ENCODE measurements at places on chromosomes 1 and 21.

GRCh38 chr21:45408801-45409261 lies 3.9 kb downstream of the COL18A1 start:
- DNase-seq: no peak

GRCh38 chr1:8312235-8313218 lies 5.4 kb upstream of the SLC45A1 start:
- DNase-seq: no peak

GRCh38 chr1:76657623-76658022 lies 209.7 kb upstream of the ST6GALNAC5 start:
- no peak for DNase-seq

DNA sequence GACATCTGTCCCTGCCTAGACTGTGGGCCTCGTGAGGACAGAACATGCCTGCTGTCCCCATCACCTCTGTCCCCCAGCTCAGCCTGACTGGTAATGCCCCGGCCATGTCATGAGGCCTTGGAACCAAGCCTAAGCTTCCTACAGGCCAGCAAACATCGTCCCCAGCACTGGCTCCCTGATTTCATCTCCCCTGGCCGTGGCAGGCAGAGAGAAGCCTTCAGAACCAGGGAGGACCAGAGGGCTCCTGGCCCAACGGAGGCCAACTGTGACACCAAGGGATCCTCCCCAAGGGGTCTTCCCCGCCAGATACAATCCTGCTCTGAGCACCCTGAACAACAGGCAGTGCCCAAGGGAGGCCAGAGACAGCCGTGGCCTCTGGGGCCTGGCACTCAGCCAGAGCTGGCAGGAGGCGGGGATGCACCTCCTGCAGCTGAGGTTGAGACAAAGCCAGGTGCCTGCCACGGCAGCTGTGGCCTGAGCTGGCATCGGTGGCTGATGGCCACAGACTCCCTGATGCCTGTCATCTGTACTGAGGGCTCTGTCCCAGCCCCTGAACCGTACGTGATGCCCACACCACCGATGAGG lies 9.9 kb upstream of the NPHP4 start:
- peak; percentile 67 for DNase-seq

DNA sequence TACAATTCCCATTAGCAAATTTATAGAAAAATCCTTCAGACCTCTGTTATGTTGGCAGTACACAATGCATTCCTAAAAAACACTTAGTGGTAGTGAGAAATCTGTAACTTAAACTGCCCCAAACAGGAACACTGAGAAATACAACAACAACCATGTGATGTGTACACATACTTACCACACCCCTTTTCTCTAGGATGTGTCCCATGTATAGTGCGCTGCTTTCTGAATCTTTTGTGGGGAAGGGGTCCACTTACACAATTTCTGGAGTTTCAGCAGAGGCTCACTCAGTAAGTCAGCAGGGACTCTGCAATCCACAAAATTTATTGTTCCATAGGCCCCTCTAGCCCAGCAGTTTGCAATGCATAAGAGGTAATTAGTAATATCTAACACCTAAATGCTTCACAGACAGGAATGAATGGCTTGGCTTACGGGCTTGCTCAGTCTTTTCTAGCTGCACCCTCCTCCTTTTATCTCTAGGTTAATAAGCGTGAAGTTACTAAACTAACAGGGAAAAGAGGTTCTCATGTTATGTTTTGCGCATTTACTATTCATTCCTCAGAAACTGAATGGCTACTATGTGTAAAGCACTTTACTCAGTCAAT lies 115.2 kb downstream of the TGFBR3 start:
- DNase-seq: no peak

DNA sequence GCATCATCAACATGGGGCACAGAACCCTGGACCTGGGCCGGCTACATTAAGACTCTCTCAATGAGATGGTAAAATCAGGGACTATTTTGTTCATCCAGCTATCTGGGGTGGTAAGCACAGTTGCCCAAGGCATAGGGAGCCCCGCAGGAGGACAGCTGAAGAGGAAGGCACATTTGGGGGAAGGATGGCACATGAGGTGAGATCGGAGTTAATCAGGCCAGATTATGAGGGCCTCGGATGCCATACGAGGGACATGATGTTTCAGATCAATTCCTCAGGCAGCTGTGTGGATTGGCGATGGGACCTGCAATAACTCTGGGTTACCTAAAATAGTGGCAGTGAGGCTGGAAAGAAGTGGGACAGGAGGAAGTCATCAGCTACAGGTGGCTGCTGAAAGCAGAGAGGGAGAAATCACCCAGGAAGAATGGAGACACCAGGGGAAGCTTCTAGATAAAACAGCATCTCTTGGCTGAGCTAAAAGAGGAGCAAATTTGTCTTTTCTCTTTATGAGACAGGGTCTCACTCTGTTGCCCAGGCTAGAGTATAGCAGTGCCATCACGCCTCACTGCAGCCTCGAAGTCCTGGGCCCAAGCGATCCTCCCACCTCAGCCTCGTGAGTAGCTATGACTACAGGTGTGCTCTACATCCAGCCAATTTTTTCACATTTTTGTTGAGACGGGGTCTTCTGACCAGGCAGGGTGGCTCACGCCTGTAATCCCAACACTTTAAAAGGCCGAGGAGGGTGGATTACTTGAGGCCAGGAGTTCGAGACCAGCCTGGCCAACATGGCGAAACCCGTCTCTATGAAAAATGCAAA lies 21.1 kb downstream of the TOMM20 start:
- DNase-seq: no peak

DNA sequence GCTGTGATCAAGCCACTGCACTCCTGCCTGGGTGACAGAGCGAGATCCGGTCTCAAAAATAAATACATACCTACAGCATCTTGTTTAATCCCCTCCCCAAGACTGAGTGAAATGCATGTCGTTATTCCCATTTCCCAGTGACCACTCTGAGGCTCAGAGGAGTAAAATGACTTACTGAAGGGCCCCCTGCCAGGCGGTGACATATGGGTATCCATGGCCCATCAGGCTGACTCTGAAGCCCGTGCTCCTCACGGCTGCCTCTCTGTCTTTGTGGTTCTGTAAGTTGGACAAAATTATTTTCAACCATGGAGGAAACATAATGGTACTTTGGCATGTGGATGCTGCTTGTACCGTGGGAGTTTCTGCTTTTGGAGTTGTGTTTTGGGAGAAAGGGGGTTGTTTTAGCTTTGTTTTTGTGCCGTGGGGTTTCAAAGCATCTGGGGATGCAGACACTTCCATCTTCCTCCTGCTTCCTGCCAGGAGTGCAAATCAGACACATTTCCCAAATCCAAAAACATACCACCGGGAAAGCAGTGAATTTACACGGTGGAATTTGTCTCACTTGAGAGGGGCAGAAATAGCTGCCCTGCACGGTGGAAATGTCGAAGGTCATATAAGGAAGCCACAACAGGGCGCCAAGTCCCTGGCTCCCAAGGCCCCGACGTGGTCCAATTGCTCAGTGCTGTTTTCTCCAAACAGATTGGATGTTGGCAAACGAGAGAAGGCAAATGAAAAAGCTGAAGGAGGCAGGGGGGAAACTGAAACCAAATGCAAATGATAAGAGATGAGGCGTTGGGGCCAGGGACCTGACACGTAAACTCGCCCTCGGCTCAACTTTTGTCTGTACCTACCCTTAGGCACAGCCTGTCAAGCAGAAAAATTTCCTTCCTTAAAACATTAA lies 17.1 kb upstream of the PINK1 start:
- DNase-seq: no peak

DNA sequence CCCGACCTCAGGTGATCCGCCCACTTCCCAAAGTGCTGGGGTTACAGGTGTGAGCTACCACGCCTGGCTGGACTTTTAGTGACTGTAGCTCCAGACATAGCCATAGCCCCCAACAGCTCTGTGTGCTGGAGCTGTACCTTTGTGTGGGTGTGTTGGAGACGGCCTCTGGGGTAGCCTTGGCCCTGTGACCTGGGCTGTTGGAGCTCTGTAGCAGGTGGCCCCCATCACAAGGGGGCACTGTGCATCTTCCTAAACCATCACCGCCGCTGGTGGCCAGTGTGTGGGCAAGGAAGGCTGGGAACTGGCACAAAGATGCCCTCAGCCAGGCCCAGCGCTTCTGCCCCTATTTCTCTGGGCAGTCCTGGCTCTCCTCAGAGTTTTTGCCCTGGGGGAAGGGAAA lies 38.4 kb upstream of the FOXO6 start:
- DNase-seq: peak; percentile 64

- DNase-seq: no peak
Observed at GRCh38 chr1:245454051-245454450, 299.3 kb downstream of the KIF26B start.

DNA sequence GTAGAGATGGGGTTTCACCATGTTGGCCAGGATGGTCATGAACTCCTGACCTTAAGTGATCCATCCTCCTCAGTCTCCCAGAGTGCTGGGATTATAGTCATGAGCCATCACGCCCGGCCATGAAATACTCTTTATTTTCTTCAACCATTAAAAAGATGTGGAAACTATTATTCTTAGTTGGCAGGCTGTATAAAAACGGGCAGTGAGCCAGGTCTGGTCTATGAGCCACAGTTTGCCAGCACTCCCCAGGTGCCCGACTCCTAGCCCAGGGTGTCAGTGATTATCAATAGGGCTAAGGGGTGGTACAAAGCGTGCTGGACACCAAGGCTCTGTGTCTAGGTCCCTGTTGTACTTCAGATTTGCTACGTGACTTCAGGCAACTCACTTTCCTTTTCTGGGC lies 3.7 kb upstream of the TMEM61 start:
- DNase-seq: no peak

GRCh38 chr1:212635141-212635631 lies 26.6 kb downstream of the ATF3 start:
- no peak for DNase-seq

DNA sequence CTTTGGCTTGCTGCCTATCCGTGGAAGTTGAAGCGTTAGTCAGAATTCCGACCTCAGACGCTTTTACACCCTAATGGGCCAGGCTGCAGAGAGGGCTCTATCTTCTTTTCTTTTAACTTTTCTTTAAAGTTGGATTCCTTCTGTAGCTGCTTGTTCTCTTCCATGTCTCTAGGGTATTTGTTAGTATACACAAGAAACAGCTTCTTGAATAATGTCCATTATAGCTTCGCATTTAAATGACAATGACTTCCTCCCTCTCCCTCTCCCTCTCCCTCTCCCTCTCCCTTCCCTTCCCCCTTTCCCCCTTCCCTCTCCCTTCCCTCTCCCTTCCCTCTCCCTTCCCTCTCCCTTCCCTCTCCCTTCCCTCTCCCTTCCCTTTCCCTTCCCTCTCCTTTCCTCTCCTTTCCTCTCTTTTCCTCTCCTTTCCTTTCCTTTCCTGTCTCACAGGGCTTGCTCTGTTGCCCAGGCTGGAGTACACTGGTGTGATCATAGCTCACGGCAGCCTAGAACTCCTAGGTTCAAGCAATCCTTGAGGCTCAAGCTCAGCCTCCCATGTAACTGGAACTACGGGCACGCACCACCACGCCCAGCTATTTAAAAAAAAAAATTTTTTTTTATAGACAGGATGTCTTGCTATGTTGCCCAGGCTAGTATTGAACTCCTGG lies 33.0 kb downstream of the RIPPLY3 start:
- no peak for DNase-seq

GRCh38 chr1:188228623-188229022 lies 1399.9 kb downstream of the PLA2G4A start:
- no peak for DNase-seq

- DNase-seq: no peak
Observed at GRCh38 chr1:79431340-79431739, 424.8 kb upstream of the ADGRL4 start.

DNA sequence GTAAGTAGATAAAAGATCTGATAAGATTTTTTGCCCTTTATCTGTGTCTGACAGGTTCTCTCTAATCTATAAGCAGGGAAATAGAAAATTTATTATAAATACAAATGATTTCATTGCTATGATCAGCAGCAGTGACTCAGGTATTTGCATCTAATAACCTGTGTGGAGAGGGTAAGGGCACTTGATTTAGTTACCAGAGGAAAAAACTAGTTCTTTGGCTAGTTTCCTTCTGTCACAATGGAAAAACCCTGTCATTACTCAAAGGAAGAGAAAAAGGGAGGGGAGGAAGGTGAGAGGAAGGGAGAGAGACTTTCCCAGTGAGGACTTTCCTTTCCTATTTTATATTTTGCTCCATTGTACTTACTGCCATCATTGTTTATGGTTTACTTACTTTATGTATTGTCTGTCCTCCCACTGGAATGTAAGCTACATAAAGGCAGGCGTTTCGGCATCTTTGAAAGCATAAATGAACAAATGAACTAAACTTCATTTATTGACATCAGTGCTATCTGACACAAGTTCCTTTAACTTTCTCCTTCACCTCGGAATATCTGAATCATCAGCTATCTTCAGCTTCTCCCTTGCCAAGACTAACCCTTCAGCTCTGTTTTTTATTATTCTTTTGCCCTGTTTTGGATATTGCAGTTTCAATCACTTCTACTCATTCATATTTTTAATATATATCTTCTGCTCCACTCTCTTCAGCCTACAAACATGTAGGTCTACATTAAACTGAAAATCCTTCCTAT lies 34.9 kb downstream of the WDR3 start:
- no peak for DNase-seq

DNA sequence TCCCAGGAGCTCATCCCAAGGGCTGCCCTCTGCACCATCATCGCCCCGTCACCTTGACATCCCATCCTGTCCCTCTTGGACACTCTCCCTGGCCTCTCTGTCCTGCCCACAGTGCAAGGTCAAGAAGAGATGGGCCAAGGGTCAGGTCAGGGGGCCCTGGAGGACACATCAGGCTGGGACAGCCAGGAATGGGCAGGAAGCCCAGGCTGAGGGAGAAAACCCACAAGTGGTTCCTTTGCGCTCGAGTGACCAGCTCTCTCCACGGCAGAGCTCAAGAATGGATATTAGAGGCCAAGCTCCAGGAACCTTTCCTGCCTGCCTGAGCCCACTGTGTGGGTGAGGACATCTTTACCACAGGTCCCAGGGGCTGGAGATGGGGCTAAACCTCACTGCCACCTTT lies 41.0 kb downstream of the KCNN3 start:
- no peak for DNase-seq

DNA sequence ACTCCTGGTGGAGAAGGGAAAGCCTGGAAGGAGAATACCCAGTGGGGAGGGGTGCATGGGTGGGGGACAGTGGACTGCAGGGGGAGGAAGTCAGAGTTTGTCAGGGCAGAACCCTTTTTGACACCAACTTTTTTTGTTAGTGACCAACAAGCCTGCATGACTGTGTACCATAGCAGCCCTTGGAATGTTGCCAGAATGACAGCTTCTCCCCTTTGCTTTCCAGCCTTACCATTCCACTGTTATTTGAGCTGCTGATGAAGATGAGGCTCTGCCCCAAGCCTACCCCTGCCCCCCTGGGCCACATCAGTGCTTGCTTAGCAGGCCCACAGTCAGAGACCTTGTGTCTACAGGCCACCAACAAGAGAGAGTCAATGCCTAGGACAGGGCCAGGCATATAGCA lies 341.2 kb downstream of the HHAT start:
- DNase-seq: peak; percentile 25

GRCh38 chr1:25090707-25091422 lies 141.4 kb downstream of the SYF2 start:
- no peak for DNase-seq

GRCh38 chr1:161790587-161791317 lies 24.6 kb downstream of the ATF6 start:
- no peak for DNase-seq

GRCh38 chr1:216248628-216249027 lies 174.6 kb downstream of the USH2A start:
- DNase-seq: no peak

GRCh38 chr1:62355095-62355494 lies 35.9 kb upstream of the KANK4 start:
- no peak for DNase-seq
